T-cell (primary cell): ENCODE measurements at places on chromosomes 3 and 15.

DNA sequence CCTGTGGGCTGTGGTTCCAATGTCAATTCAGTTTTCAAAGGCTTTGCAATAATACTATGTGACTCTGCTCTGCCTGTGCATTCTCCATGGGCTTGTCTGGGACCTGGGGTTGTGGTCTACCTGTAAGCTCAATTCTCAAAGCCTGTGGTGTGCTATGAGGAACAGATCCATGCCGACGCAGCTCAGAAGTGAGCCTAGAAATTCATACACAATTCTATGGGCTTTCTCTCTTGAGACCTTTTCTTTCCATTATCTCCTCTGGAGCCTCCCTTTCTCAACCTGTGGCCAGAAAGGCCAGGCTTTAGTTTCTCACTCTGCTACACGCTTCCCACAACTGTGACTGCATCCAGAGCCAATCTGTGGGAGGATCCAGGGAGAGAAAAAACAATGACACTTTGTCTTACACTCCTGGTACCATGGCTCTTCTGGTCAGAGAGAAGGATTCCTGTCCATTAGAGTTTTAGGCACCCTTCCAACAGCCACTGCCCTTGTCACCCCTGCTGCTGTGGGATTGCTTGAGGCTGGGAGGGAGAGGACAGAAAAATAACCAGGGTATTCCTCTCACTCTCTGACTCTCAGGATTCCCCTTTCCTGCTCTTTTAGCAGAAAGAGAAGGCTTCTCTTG is 34.1 kb upstream of the KLF13 start:
- no peak for DNase-seq

GRCh38 chr3:20322085-20322484 is 136.1 kb upstream of the SGO1 start:
- no peak for DNase-seq

DNA sequence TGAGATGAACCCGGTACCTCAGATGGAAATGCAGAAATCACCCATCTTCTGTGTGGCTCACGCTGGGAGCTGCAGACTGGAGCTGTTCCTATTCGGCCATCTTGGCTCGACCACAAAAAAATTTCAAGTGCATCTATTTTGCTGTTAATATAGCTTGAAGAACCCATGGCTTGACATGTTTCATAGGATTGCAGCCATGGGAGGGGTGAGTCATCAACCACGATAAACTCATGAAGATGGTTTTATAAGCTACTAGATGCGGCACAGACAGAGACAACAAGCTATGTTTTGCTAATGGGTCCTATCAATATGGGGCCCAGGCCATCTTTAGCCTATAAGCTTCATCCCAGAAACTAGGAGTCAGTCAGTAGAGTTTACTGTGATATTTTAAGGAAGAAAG is 100.4 kb upstream of the PHLDB2 start:
- no peak for DNase-seq

- DNase-seq: no peak
Measured at GRCh38 chr3:85603378-85603777, 644.6 kb downstream of the CADM2 start.

- no peak for DNase-seq
Measured at GRCh38 chr15:99052205-99052604, 44.6 kb upstream of the PGPEP1L start.

GRCh38 chr15:68315495-68316031 is 38.0 kb downstream of the FEM1B start:
- no peak for DNase-seq
